ENCODE measurements at places on chromosomes 16 and 17.

DNA sequence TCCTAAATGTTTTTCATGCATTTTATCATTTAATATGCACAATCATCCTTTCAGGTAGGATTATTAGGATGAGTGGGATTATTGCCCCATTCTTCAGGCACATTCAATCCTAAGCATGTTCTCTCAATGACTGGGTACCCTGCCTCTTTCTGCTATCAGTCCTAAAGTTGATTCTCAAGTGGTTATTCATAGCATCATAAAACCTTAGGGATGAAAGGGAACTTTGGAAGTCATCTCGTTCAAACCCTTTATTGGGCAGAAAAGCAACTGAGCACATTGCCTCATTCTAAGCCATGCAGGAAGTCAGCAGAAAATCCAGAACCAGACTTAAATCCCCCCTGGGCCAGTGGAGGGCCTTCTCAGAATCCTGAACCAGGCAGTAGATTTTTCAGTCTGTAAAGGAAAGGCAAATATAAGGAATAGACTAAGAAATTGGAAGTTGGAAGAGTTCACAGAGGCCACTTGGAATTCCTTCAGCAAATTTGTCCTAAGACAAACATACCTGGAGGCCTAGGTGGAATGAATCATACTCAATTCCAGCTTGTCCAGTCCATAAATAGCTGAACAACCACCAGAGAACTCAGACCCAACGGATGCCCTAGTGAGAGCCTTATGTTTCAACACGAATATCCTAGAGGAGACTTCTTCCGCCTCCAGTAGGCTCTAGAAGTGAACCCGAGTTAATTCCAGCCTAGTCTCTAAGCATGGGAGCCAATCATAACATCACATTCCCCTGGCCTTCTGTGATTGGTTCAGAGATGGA, 62.7 kb downstream of the IRX6 start:
- no peak for DNase-seq

DNA sequence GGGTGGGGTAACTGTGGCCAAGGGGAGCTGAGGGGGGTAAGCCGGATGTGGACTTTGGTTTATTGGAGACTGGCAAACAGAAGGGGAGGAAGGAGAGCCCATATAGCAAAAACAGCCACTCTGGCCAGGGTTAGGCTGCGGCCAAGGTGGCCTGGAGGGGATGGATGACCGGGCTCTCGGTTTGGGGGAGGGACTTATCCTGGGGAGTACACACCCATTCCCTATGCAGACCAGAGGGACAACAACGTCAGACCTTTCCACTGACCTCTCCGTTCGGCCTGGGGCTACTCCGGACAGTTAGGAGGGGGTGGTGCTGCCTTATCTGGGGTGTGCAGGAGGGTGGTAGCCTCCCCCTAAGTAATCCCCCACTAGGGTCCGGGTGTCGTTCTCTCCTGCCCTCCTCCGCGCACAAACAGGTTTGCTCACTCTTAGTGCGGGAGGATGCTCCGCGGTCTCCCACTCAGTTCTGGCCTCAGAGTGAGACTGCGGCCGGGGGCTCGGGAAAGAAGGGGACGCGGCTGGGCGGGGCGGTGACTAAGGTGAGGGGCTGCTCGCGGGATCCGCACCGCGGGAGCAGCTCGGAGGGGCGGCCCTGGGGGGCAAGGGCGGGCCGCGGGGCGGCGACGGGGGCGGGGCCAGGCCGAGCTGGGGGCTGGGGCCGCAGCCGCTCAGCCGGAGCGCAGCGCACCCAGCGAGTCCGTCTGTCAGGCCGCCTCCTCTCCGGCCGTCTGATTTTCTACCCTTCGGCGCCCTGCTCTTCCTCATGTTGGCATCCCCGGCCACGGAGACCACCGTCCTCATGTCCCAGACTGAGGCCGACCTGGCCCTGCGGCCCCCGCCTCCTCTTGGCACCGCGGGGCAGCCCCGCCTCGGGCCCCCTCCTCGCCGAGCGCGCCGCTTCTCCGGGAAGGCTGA, at the start of gene WNK4:
WNK4 (plus strand) TSS at position 675 of the 915 bp plus-strand sequence; CDS start at position 764, 89 bp downstream.
- no peak for DNase-seq

DNA sequence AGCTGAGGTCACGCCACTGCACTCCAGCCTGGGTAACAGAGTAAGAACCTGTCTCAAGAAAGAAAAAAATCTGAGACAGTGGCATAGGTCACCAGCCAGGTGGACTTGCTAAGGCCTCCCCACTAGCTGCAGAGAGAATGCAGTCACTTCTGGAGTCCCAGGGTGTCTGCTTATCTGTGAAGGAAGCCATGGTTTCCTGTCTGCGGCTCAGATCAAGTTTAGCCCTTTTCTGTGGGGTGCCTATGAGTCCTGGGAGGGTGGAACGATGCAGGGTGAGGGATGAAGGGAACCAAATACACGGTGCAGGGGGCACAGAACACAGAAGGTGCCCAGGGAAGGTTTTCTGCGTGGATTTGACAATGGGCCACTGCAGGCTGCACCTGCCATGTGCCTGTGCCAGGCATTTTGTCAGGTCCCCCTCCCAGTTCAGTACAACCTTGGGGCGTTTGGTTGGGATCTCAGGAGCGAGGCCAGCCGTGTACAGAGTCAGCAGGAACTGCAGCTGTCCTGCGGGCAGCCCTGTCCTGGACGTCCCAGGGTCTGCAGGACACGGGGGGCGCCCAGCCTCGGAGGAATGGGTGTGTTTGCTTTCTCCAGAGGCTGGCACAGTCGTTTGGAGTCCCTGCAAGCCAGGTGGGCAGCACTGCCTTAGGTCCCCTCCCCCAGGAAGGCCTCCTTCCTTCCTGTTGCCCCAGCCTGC, 41.8 kb downstream of the RAB11FIP4 start:
- DNase-seq = no peak

DNA sequence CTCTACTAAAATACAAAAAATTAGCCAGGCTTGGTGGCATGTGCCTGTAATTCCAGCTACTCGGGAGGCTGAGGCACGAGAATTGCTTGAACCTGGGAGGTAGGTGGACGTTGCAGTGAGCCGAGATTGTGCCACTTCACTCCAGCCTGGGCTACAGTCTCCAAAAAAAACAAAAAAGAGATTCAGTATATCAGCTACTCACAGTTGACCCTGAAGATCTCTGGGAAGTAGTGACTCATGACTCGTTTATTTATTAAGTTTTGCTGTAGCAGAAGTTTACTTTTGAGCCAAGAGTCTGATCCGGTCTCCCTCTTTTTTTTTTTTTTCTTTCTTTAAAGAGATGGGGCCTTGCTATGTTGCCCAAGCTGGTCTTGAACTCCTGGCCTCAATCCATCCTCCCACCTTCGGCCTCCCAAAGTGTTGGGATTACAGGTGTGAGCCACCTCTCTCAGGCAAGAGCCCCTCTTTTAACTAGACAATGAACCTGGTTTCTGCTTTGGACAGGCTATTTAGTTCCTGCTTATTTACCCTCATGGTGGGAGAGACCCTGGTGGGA, 4.4 kb downstream of the MVP start:
- DNase-seq = no peak

DNA sequence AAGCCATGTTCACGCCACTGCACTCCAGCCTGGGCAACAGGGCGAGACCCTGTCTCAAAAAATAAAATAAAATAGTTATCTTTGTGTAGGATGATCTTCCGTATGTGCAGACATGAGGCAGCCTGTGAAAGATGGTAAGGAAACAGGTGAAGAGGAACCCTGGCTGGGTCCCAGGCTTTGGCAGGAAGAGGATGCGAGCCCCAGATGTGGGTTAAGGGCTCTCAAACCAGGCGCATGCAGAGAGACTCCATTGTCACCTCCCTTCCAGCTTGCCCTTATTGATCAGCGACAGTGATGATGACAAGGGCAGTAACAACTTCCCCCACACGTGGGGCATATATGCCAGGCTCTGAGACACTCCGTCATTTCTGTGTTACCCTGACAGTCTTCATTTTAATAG, 106.8 kb downstream of the GNAO1 start:
- DNase-seq = no peak

- no peak for DNase-seq
Measured at GRCh38 chr17:35577830-35578196, 558 bp downstream of the PEX12 start.

GRCh38 chr16:80356365-80356764, 184.4 kb upstream of the DYNLRB2 start:
- no peak for DNase-seq

All from non-pigmented ciliary epithelial cell (primary cell).